ENCODE measurements at places on chromosomes 2 and 18. TPM values are rescaled to one million over a fixed set of nuclear protein-coding genes. Genes with fewer than 3 reads are reported as not detected.

The OTOS gene
- total RNA-seq, result not detected

The UPP2 gene
- 1.2 TPM for total RNA-seq

The ALKAL2 gene
- 1.0 TPM for total RNA-seq

The ERFE gene
- total RNA-seq, result 0.27 TPM

The FHL2 gene
- 14.9 TPM for total RNA-seq

The TMEM247 gene
- not detected for total RNA-seq

The VWC2L gene
- total RNA-seq, result not detected

The CHRND gene
- total RNA-seq, result not detected

The GALNT5 gene
- total RNA-seq, result not detected

The BBS5 gene
- 3.5 TPM for total RNA-seq

The TOGARAM2 gene
- total RNA-seq, result 0.17 TPM

The TTR gene
- 1,422 TPM for total RNA-seq

The ZNF514 gene
- total RNA-seq, result 6.5 TPM

The CRACDL gene
- total RNA-seq, result 0.12 TPM

The FOXD4L1 gene
- not detected for total RNA-seq

The DQX1 gene
- total RNA-seq, result not detected

The HOXD13 gene
- total RNA-seq, result not detected

The CFAP210 gene
- total RNA-seq, result not detected

The APLF gene
- total RNA-seq, result 1.5 TPM

The TGOLN2 gene
- 153 TPM for total RNA-seq

The PPM1B gene
- 20.4 TPM for total RNA-seq

Data from right lobe of liver (tissue), 6 donors.